ENCODE measurements at places on chromosomes 7 and 10. TPM values are rescaled to one million over a fixed set of nuclear protein-coding genes. Genes with fewer than 3 reads are reported as not detected.

The INTS1 gene
- total RNA-seq, result 147 TPM

The SFRP4 gene
- total RNA-seq, result not detected

The NPS gene
- total RNA-seq, result not detected

The TEX47 gene
- total RNA-seq, result not detected

The LIPN gene
- not detected for total RNA-seq

The MAP3K8 gene
- total RNA-seq, result 33.7 TPM

The ADAM22 gene
- 0.32 TPM for total RNA-seq

The PNLIPRP3 gene
- total RNA-seq, result not detected

The KAZALD1 gene
- total RNA-seq, result 0.71 TPM

The SVOPL gene
- not detected for total RNA-seq

The MYO1G gene
- total RNA-seq, result 316 TPM

The NEUROG3 gene
- total RNA-seq, result 0.78 TPM

The ANKRD7 gene
- 0.45 TPM for total RNA-seq

The HMX3 gene
- total RNA-seq, result not detected

The PPP3CB gene
- total RNA-seq, result 50.1 TPM

The SLC16A9 gene
- 2.2 TPM for total RNA-seq

The GATA3 gene
- 25.2 TPM for total RNA-seq

The FAM221A gene
- 5.9 TPM for total RNA-seq

The AGMO gene
- total RNA-seq, result not detected

The CAV2 gene
- total RNA-seq, result 0.42 TPM

The CPSF4 gene
- 36.8 TPM for total RNA-seq

The OR9A2 gene
- not detected for total RNA-seq

The SPDYE5 gene
- total RNA-seq, result 0.24 TPM

The WDR86 gene
- total RNA-seq, result 0.45 TPM

The CYP26A1 gene
- total RNA-seq, result not detected

The ZC3HAV1L gene
- total RNA-seq, result 23.6 TPM

The SPDYE2 gene
- not detected for total RNA-seq

The CDNF gene
- 0.58 TPM for total RNA-seq

The SLC18A2 gene
- not detected for total RNA-seq

The TRIM50 gene
- not detected for total RNA-seq

The NUDT5 gene
- 139 TPM for total RNA-seq

The MYOZ1 gene
- total RNA-seq, result not detected

The C10orf67 gene
- 0.30 TPM for total RNA-seq

The ANXA8L1 gene
- total RNA-seq, result not detected

The FXYD4 gene
- not detected for total RNA-seq

The MARVELD1 gene
- 2.0 TPM for total RNA-seq

The MMD2 gene
- total RNA-seq, result not detected

The CAMK1D gene
- total RNA-seq, result 20.7 TPM

The ZNF488 gene
- total RNA-seq, result 0.08 TPM

The H2AZ2 gene
- 157 TPM for total RNA-seq
